ENCODE measurements at places on chromosomes 5 and 9.

DNA sequence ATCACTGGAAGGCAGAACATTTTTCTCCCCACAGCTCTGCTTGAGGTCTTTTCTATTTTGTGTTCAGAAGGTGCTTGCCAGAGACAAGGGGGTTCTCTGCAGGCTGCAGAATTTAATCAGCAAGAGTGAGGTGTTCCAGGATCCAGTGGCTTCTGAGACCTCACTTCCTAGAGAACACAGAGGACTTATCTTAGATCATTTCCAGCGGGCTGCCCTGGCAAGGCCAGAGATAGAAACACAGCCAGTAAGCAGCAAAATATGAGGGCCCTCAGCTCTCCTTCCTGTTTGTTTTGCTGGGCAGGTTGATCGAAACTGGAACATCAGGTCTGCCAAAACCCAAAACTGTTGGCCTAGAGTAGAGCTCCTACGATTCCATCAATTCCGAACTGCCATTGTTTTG is 187.3 kb downstream of the DIRAS2 start:
- no peak for DNase-seq

DNA sequence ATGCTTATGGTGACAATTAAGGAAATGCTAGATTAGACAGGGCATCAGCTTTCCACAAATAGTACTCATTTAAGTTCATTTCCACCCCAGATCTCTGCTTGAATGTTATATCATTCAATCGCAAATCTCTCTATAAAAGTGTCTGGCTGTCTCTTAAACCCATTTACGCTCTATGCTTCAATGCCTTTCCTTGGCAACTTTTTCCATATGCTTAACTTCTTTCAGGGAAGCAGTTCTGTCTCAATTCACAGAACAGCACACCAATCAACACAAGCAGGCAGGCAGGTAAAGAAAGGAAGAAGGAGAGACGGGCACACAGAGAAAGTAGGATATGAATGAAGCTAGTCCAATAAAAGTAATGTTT is 243.1 kb downstream of the DENND1A start:
- DNase-seq = no peak

GRCh38 chr9:20001058-20001457 is 212.2 kb upstream of the SLC24A2 start:
- DNase-seq = no peak

GRCh38 chr5:142644127-142644526 is 41.8 kb downstream of the FGF1 start:
- no peak for DNase-seq

GRCh38 chr5:150787656-150788055 is 9.1 kb downstream of the SMIM3 start:
- no peak for DNase-seq

DNA sequence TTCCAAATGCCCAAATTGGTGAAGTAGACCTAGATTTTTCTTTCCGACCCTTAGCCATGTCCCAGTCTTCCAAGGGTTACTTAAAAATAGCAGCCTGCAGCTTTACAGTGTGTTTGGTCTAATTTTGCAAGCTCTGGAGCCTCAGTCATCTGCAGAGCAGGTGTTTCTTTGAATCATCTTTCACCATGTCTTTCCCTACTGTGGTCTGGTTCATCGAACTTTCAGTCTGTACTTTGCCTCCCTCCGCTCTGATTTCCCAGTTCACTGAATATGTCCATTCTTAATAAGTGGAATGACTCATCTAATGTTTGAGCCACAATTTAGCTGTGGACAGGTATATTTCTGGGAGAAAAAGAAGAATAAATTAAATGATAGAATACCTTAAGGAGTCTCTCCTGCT is 1060.7 kb downstream of the EFNA5 start:
- DNase-seq = no peak

GRCh38 chr9:124954255-124954654 is 13.4 kb upstream of the GOLGA1 start:
- no peak for DNase-seq

DNA sequence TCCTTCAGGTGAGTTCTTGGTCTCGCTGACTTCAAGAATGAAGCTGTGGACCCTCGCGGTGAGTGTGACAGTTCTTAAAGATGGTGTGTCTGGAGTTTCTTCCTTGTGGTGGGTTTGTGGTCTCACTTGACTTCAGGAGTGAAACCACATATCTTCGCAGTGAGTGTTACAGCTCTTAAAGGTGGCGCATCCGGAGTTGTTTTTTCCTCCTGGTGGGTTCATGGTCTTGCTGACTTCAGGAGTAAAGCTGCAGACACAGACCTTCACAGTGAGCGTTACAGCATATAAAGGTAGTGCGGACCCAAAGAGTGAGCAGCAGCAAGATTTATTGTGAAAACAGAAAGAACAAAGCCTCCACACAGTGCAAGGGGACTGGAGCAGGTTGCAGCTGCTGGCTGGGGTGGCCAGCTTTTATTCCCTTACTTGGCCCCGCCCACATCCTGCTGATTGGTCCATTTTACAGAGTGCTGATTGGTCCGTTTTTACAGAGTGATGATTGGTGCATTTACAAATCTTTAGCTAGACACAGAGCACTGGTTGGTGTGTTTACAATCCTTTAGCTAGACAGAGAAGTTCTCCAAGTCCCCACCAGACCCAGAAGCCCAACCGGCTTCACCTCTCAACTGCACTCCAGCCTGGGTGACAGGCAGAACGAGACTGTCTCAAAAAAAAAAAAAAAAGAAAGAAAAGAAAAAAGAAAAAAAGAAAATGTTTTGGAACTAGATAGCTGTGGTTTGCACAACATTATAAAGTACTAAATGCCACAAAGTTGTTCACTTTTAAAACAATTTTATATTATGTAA is 9.1 kb upstream of the ERMP1 start:
- peak; percentile 27 for DNase-seq

- DNase-seq = no peak
These were observed 153.9 kb downstream of the PRELID2 start for GRCh38 chr5:145681216-145681615.

DNA sequence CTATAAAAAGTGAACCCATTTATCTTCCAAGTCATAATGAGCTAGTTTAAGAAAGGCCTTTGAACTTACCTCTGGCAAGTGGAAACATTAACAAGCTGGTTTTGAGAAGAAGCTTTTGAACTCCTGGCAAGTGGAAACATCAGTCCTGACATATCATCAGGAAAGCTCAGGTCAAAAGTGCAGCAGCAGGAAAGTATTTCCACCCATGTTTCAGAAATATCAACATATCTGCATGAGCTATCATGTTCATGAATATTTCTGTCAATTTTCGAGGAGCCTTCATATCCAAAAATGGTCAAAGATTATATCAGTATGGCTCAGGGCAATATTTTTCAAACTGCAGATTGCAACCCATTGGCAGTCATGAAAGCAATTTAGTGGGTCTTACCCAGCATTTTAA is 133.9 kb downstream of the PLK2 start:
- no peak for DNase-seq

DNA sequence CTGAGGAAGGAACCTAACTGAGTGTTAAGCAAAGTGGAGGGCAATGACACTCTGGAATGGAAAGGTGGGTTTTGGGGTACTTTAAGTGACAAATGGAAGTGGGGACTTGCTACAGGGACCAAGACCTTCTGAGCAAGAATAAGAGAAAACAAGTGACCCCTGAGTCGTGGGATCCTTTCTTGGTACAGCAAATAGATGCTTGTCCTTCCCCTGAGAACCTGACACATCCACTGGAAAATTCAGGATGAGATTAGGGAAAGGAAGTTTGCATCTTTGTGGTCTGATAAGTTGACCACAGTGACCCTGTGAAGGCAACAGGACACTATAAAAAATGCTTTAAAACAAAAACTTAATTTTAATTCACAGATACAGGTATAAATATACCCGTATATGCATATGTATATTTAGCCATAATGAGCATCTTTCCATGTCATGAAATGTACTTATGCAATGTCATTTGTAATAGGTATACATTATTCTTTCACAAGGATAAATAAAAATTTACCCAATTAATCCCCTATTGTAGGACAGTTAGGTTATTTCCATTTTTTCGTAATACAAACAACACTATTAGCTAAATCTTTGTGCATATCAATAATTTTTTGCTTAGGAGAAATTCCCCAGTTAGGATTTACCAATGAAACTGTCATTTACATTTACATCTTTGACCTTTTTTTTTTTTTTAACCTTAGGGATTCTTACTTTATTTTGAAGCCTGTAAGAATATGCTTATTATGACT is 2.0 kb upstream of the IRF1 start:
- no peak for DNase-seq

DNA sequence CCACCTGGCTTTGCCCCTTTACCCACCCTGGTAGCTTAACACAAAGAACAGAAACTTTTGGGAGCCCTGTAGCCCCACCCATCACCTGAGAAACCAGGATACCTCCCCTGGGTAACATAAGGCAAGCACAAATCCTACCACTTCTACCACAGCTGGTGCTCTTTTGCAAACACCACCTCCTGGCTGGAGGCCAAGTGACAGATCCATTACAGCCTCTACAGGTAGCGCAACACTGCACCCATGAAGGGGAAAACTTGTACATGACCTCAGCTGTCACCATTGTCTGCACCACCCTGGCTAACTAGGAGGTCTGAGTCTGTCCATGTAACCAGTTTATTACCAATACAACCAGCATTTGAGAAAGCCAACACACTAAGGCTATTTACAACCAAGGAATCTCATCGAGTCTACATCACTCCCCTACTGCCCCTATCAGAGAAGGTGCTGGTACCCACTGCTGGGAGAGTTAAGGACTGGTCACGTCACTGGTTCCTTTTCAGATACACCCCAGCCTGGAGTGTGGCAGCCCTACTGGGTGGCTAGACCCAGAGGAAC is 128.6 kb downstream of the PJA2 start:
- no peak for DNase-seq

- DNase-seq = no peak
These were observed 443.7 kb downstream of the DIRAS2 start for GRCh38 chr9:90198956-90199355.

DNA sequence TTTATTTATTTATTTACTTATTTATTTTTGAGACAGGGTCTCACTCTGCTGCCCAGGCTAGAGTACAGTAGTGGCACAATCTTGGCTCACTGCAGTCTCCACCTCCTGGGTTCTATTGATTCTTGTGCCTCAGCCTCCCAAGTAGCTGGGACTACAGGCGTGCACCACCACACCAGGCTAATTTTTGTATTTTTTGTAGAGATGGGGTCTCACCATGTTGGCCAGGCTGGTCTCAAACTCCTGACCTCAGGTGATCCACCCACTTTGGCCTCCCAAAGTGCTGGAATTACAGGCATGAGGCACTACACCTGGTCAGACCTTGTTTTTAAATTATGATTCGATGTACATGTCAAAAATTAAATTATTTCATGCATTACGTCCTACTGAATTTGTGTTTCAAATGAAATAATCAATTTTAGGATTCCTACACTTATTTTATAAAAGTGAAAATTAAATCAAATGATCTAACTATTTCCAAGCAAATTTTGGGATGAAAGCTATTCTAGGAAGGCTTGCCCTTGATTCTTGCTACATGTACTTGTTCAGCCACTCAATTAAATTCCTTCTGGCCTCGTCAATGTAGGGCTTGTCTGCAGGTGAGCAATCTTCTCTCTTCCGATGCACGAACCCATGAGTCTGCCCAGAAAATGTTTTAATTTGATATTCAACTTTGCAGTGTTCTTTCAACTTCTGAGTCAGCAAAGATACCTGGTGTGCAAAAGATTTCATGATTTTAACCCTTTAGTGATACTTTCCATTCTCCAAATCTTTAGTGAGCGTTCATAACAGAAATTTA is 27.6 kb downstream of the CMBL start:
- no peak for DNase-seq

GRCh38 chr5:149561848-149562247 is 10.6 kb upstream of the CSNK1A1 start:
- DNase-seq = no peak

GRCh38 chr9:82969291-82969690 is 93.7 kb downstream of the RASEF start:
- DNase-seq = no peak

Measured in stimulated activated CD8-positive, alpha-beta memory T cell treated with anti-CD3 and anti-CD28 coated beads, Interleukin-4, amount 100 ng/mL, for 4 hours (primary cell).